ENCODE measurements at places on chromosomes 6 and 20.

- no peak for DNase-seq
Observed at GRCh38 chr20:46129955-46130481, 11.9 kb downstream of the CD40 start.

GRCh38 chr6:83511901-83512681 lies at the start of gene PRSS35:
Gene PRSS35, plus strand, starts transcription at chr6:83512534. Its CDS starts 10,908 bp downstream, at chr6:83523442.
- peak; percentile 78 for DNase-seq

- DNase-seq: no peak
Observed at GRCh38 chr20:49344975-49345374, 67.1 kb upstream of the ZNFX1 start.

GRCh38 chr6:6323352-6323751 lies 2.9 kb upstream of the F13A1 start:
- DNase-seq: no peak

GRCh38 chr6:144696610-144697368 lies 411.7 kb downstream of the UTRN start:
- DNase-seq: no peak

GRCh38 chr20:62452475-62453095 lies 23.2 kb downstream of the GATA5 start:
- DNase-seq: no peak

DNA sequence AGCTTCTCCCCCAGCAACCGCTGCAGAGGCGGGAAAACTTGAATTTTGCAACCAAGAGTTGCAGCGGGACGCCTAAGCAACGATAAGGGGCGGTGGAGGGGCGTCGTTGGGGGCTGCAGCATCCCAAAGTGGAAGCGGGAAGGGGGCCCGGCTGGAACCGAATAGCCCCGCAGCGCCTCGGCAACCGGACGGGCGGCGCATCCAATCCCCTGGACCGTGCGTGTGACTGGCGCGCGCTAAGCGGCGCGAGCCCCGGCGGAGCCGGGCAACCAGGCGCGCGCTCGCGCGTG lies 670 bp upstream of the PARD6B start:
- DNase-seq: no peak

DNA sequence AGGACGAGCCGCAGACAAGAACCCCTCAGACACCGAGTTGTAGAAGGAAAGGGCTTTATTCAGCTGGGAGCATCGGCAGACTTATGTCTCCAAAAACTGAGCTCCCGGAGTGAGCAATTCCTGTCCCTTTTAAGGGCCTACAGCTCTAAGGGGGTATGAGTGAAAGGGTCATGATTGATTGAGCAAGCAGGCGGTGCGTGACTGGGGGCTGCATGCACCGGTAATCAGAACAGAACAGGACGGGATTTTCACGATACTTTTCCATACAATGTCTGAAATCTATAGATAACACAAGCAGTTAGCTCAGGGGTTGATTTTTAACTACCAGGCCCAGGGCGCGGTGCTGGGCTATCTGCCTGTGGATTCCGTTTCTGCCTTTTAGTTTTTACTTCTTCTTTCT lies 226.4 kb upstream of the PLCB4 start:
- DNase-seq: no peak

GRCh38 chr6:94376876-94377275 lies 957.5 kb upstream of the EPHA7 start:
- DNase-seq: no peak

- no peak for DNase-seq
Observed at GRCh38 chr6:74768120-74768519, 437.7 kb downstream of the COL12A1 start.

DNA sequence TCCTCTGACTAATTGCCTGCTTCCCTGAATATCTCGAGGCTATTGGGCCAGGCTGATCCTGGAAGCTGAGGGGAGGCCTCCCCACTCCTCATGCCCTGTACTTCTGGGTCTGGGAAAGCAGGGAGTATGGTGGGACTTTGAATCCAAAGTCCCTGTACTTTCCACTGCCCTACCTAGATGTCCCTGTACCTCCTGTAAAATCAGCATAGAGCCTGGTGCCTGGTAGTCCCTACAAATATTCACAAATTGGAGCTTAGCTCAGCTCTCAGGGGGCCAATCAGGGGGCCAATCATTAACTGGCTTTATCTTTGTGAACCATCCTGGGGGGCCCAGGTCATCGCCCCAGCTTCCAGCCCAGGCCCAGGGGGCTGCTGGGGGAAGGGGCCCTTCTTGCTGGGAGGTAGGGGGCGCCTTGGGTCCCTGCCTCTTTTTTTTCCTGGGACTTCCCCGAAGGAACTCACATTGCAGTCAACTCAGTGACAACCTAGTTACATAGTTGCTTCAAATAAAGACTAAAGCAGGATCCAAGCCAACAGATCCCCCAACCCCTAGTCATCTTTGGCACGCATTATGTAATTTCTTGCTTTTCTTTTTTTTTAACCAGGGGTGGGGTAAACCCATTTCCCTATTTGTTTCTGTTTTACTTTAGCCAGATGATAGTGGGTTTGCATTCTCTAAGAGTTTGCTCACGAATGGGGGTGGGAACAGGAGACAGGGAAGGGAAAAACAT lies 6.9 kb upstream of the VEGFA start:
- DNase-seq: no peak

GRCh38 chr20:63116412-63117106 lies 99.4 kb downstream of the YTHDF1 start:
- DNase-seq: peak; percentile 75

DNA sequence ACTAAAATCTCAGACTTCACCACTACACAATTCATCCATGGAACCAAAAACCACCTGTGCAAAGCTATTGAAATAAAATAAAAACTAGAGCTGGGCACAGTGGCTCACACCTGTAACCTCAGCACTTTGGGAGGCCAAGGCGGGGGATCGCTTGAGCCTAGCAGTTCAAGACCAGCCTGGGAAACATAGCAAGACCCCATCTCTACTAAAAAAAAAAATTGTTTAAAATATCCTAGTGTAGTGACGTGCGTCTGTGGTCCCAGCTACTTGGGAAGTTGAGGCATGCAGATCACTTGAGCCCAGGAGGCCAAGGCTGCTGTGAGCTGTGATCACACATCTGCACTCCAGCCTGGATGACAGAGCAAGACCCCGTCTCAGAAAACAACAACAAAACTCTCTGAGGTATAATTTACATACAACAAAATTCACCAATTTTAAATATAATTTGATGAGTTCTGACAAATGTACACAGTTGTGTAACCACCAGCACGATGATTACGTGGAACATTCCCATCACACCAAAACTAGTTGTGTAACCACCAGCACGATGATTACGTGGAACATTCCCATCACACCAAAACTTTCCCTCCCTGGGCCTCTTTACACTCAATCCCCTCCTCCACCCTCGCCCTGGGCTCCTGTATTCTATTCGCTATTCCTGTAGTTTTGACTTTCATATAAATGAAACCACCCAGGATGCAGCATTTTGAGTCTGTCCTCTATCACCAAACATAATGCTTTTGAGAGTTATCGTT lies 107.5 kb downstream of the TAF4 start:
- peak; percentile 1 for DNase-seq

DNA sequence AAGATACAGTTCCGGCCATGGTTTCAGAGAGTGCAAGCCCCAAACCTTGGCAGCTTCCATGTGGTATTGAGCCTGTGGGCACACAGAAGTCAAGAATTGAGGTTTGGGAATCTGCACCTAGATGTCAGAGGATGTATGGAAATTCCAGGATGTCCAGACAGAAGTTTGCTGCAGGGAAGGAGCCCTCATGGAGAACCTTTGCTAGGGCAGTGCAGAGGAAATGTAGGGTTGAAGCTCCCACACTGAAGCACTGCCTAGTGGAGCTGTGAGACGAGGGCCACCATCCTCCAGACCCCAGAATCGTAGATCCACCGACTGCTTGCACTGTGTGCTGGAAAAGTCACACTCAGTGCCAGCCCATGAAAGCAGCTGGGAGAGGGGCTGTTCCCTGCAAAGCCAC lies 267.5 kb downstream of the OGFRL1 start:
- no peak for DNase-seq

- DNase-seq: no peak
Observed at GRCh38 chr20:62887152-62887859, 25.7 kb upstream of the TCFL5 start.

All from endothelial cell (in vitro differentiated cells).